ENCODE measurements at places on chromosomes 7 and 10.

GRCh38 chr7:88317422-88317821 is 10.7 kb upstream of the STEAP4 start:
- no peak for DNase-seq

DNA sequence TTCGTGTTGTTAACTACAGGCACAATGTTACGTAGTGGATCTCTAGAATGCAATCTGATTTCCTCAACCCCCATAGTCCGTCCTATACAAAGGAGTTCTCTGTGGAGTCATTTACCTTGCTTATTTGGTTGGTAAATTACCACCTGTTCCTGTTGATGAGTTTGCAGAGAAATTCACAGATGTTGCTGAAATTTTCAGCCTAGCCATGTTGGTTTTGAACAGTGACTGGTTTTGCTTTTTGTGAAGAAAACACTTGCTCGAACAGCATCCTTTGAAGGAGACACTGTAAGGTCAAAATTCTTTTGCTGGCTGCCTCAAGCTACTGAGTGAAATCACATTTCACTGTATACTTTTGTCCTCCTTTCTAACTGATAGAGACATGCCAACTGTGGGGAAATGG is 15.4 kb upstream of the PRKCQ start:
- no peak for DNase-seq

DNA sequence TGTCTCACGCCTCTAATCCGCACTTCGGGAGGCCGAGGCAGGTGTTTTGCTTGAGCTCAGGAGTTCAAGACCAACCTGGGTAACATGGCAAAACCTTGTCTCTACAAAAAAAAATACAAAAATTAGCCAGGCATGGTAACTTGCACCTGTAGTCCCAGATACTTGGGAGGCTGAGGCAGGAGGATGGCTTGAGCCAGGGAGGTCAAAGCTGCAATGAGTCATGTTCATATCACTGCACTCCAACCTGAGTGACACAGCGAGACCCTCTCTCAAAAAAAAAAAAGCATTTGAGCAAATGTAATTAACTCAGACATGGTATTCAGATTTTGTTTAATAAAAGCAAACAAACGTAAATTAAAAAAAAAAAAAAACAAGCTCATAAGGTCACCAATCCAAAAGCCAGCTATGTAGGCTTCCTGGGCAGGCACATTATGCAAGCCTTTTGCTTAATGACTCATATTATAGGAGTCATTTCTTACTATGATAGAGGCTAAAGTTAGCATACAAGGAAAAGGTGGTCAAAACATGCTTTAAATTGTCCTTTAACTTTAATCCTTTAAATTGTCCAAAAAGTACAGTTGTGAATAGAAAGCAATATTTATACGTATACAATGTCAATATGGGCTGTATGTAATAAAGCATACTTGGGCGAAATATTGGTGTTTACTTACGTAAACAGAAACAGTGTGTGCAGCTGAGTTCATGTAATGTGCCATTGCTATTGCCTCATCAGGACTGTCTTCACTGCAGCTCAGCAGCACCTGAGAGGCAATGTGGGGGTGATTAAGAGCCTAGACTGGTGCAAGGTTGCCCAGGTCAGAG is 13.0 kb downstream of the AKR1D1 start:
- DNase-seq: no peak

DNA sequence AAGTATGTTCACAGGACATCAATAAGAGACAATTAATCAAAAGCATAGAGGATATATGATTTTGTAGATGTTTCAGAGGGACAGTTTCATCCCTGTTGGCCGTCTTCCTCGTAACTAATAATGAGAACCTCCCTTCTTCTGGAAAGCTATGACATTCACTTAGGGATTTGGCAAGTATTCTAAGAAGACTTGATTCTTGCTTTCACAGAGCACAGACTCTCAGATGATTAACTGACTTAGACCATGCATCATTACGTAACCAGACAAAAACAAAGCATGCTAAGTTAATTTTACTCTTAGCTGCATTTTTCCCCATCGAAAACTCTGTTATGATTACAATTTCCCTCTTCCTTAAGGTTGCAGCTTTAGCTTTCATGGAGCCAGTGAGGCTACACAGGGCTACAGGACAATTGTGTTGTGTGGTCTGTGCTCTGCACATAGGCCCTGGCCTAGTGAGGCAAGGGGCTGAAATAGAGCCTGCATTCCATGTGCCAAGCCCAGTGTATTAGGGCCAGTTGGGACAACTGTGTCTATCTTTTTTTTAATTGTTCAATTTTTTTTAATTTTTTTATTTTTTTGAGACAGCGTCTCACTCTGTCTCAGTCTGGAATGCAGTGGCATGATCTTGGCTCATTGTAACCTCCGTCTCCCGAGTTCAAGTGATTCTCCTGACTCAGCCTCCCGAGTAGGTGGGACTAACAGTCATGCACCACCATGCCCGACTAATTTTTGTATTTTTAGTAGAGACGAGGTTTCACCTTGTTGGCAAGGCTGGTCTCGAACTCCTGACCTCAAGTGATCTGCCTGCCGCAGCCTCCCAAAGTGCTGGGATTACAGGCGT is 105.3 kb downstream of the PLXDC2 start:
- no peak for DNase-seq

GRCh38 chr7:3172768-3173280 is 128.2 kb upstream of the SDK1 start:
- no peak for DNase-seq

- no peak for DNase-seq
These were observed 219.5 kb downstream of the KIAA1217 start for GRCh38 chr10:24428410-24428782.

DNA sequence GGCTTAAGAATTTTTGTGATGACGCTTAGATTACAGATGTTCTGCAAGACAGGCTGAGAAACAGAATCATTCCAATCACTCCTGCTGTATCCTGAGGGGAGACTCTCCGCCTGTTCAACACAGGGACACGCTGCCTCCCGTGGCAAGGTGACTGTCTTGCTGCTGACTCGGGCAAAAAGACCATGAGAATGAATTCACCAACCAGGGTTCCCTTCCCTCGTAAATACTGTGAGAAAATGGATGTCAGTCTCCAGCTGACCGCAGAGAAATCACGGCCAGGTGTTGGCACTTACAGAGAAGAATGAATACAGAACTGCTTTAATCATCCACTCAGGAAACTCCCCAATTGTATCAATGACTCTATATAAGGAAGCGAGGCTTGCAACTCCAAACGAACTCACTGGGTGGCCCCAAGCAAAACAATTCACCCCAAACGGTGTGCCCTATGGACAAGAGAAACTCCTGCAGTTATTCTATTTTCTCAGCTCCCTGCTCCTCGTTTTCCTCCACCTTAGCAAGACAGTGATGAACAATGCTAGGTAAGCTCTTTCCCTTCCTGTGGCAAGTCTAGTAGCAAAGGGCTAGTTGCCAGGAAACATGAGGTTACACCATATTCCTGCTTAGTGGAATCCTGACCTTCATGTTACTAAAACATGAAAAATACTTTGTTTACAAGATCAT is 22.8 kb downstream of the GNA12 start:
- DNase-seq: no peak

Data from hematopoietic multipotent progenitor cell (in vitro differentiated cells).